Stimulated activated CD4-positive, alpha-beta T cell treated with anti-CD3 and anti-CD28 coated beads, Interleukin-1b, Interleukin-23, amount 100 ng/mL, for 1 hour (primary cell): ENCODE measurements at places on chromosomes 16 and 17.

DNA sequence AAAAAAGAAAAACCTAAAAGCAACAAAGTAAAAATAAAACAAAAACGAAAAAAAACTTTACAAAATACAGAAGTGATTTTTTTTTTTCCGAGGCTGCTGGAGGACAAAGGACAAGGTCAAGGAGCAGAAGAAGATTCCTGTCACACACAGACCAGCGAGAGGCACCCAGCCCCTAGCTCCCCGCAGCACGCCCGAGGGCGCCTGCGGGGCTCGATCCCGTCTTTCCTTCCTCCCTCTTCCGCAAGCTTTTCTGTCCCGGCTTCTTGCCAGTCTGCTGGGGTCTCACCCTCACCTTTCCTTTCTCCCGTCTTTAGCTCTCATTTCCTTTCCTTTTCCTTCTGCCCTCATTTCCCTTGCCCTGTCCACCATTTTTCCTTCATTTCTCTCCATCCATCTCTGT is 66.1 kb upstream of the DNAH17 start:
- no peak for DNase-seq

- no peak for DNase-seq
Observed at GRCh38 chr17:74543891-74544760, 1.8 kb downstream of the CD300C start.

GRCh38 chr17:29093090-29093871 is 50.3 kb downstream of the PIPOX start:
- DNase-seq: no peak

DNA sequence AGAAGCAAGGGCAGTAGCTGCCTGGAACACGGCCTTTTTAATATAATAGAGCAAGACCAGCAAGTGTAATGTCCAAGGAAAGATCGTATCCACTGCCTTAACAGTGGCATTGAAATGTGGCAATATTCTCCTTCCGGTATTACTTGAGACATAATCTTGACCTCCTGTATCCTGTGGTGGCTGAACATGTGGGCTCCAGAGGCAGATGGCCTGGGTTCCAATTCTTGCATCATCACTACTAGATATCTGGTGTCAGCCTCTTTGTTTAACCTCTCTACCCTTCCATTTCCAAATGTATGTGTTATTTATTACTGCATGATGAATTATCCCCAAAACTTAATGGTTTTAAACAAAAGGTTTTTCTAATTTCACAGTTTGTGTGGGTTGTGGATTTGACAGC is 3.5 kb upstream of the CDYL2 start:
- no peak for DNase-seq

- no peak for DNase-seq
Observed at GRCh38 chr16:80300876-80301275, 239.9 kb upstream of the DYNLRB2 start.

DNA sequence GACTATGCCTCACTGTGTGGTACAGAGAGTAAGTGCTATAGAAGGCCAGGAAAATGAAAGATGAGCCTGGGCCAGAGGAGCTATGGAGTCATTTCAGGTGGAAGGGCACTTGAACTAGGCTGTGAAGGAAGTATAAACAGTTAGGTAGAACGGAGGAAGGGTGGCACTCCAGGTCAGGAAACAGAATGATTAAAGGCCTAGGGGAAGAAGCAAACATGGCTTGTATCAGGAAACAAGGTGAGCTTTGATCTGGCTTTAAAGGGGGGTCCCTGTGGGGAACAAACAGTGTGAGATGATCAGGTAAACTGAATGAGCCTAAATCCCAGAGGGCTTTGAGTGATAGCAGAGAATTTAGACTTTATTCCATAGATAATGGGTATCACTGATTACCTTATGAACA is 16.9 kb downstream of the MAP3K3 start:
- no peak for DNase-seq

- DNase-seq: no peak
Observed at GRCh38 chr17:56130631-56131030, 22.6 kb upstream of the ANKFN1 start.
